SJSA1 (cell line): ENCODE measurements at places on chromosomes 5 and 9. TPM values are rescaled to one million over a fixed set of nuclear protein-coding genes. Genes with fewer than 3 reads are reported as not detected.

The CARD9 gene
- total RNA-seq = 0.16 and 0.32 TPM in 2 replicates

The LTC4S gene
- 0.68 TPM in 1 of 2 replicates, not detected in the other for total RNA-seq

The FOXD1 gene
- 10.4 and 11.2 TPM in 2 replicates for total RNA-seq

The TIMD4 gene
- total RNA-seq = not detected in 2 replicates

DNA sequence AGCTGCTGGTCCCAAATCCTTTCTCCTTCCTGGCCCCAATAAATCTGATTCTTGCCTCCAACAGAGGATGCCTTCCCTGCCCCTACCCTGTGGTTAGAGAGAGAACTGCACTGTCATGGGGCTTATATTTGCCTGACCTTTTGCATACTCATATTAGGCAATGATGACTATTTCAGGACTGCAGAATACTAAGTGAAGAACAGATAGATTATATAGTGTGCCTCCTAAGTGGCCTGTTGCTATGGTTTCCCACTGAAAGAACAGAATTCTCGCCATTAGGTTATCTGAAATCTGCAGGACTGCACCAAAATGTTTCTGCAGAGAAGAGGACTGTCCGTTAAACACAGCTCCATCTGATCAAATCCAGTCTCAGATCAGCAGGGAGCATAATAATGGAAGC, 87.3 kb upstream of the CCNG1 start:
- no peaks in the 10 kb centered on the region for H3K27me3 ChIP-seq
- no peak overlapping the region for H3K27ac ChIP-seq
- H3K4me3 ChIP-seq = no peak overlapping the region
- no peaks in the 10 kb centered on the region for H3K4me1 ChIP-seq
- no peak for DNase-seq
- H3K36me3 ChIP-seq = no peaks in the 10 kb centered on the region

GRCh38 chr5:103260951-103261350, 2.4 kb downstream of the MACIR start:
- H3K4me1 ChIP-seq = peaks cover 7% of the 10 kb centered on the region
- H3K36me3 ChIP-seq = peaks cover 5% of the 10 kb centered on the region; the same call in 1 of the 2 replicates
- no peak for DNase-seq

- no peak overlapping the region for H3K4me3 ChIP-seq
- H3K4me1 ChIP-seq = no peaks in the 10 kb centered on the region
- H3K27me3 ChIP-seq = no peaks in the 10 kb centered on the region
Observed at GRCh38 chr5:1983401-1983800, 100.7 kb upstream of the IRX4 start.

DNA sequence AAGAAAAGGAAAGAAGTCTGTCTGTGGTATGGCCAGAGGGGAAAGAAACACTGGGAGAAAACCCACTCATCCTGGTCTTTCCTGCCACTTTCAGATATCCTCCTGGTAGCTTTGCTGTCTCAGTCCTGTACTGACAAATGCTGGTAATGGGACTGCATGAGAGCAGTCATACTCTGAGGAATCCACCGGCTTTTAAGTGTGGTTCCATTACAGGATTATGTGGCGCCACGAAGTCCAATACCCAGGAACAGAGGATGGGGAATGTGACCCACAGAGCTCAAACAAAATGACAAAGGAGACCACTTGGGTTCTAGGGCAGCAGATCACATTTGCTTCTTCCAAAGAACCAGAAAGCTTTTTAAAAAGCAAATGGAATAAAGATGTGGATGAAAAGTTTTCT, 26.3 kb upstream of the FBP1 start:
- H3K4me1 ChIP-seq = no peaks in the 10 kb centered on the region
- no peak overlapping the region for H3K27ac ChIP-seq
- no peak for DNase-seq
- no peak overlapping the region for H3K4me3 ChIP-seq
- no peaks in the 10 kb centered on the region for H3K27me3 ChIP-seq

DNA sequence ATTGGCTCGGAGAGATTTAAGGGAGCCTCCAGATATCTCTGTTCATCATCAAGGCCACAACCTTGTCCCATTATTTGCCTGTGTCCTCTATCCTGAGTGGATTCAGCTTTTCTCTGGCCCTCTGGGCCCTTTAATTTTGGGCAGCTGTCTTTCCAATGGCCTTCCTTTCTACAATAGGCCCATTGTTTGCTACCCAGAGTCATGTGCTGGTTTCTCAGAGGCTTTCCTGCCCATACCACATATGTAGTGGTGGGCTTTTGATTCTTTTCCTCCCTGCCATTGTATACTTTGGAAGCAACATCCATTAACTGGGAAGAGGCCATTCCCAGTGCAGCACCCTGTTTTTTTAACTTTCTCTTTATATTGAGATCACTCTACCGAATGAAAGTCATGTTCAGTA, 233.9 kb upstream of the SGCD start:
- no peak overlapping the region for H3K27ac ChIP-seq
- no peaks in the 10 kb centered on the region for H3K36me3 ChIP-seq
- H3K4me1 ChIP-seq = no peaks in the 10 kb centered on the region
- H3K4me3 ChIP-seq = no peak overlapping the region
